ENCODE measurements at places on chromosomes 5 and 9.

DNA sequence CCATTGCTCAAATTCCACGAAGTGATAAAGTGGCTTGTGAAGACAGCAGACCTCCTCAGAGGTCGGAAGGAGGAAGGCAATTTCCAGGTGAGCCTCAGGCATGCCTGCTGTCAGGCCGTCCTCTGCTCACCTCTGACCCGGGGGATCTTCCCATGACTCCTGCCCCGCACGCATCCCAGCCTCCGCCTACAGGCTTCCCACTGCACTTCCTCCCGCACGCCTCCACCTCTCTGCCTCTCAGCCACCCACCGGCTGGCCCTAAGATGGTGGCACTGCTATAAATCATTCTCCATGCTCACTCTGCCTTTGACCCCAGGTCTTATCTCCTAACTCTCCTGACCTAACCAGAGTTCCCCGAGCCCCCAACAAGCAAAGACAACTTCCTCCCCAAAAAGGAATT, 49.4 kb upstream of the DNAH5 start:
- no peak overlapping the region for H3K27ac ChIP-seq
- H3K4me3 ChIP-seq: no peak overlapping the region
- H3K27me3 ChIP-seq: no peaks in the 10 kb centered on the region
- no peak for DNase-seq
- no peaks in the 10 kb centered on the region for H3K36me3 ChIP-seq

DNA sequence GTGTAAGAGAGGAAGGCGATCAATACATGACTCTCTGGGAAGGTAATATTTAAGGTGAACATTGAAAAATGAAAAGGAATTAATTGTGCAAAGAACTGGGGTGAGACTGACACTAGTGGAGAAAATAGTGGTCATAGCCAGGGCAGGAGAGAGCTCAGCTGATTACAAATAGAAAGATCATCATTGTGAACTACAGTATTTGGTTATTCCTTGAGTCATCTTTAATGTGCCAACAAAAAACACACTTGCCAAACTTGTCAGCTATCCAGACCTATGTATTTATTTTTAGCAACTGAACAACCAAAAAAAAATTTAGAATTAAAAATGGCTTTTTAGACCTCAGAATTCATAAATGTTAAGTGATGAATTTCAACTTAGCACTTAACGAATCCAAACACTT, 749.8 kb upstream of the CDH9 start:
- H3K27me3 ChIP-seq: no peaks in the 10 kb centered on the region
- H3K4me3 ChIP-seq: no peak overlapping the region
- H3K4me1 ChIP-seq: no peaks in the 10 kb centered on the region
- no peak overlapping the region for H3K27ac ChIP-seq
- H3K36me3 ChIP-seq: no peaks in the 10 kb centered on the region
- no peak for DNase-seq

DNA sequence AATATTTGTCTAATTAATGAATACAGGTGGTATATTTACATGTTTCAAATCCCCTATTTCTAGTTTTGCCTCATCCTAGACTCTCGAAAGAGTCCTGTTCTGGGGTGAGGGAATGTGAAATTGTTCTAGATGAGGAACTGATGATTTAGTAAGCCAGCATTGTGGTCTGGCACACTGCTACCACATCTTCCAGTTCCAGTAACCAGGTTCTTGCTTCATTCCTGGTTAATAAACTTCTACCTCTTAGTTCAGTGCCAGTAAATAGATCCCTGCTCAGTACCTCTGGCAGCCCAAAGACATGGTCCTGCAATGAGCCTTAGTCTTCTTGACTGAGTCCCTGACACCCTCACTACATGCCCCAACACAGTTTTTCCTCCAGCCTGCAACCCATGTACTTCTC, 207.7 kb downstream of the SREK1 start:
- no peak overlapping the region for H3K27ac ChIP-seq
- DNase-seq: no peak
- no peaks in the 10 kb centered on the region for H3K36me3 ChIP-seq
- no peak overlapping the region for H3K4me3 ChIP-seq

DNA sequence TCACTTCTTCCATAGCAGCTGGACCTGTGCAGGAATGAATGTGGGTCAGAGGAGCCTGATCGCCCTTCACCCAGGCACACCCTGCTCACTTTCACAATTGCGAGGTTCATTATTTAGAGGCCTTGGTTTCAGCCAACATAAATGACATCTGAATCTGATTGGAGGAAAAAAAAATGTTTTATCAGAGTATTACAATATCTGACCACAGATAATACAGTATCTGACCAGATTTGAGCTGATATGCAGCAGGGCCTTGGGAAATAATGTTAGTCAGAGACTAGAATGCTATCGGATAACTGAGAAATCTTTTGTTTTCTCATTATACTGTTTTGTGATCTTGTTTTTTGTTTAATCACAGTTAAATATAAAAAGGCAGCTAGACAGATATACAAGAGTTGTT, 7.7 kb downstream of the ICE1 start:
- no peaks in the 10 kb centered on the region for H3K27me3 ChIP-seq
- DNase-seq: no peak
- no peak overlapping the region for H3K27ac ChIP-seq
- no peaks in the 10 kb centered on the region for H3K4me1 ChIP-seq
- H3K4me3 ChIP-seq: no peak overlapping the region
- H3K36me3 ChIP-seq: no peaks in the 10 kb centered on the region
